Stimulated activated CD4-positive, alpha-beta T cell treated with anti-CD3 and anti-CD28 coated beads, Interleukin-1b, Interleukin-23, amount 100 ng/mL, for 48 hours (primary cell): ENCODE measurements at places on chromosomes 12 and 14.

DNA sequence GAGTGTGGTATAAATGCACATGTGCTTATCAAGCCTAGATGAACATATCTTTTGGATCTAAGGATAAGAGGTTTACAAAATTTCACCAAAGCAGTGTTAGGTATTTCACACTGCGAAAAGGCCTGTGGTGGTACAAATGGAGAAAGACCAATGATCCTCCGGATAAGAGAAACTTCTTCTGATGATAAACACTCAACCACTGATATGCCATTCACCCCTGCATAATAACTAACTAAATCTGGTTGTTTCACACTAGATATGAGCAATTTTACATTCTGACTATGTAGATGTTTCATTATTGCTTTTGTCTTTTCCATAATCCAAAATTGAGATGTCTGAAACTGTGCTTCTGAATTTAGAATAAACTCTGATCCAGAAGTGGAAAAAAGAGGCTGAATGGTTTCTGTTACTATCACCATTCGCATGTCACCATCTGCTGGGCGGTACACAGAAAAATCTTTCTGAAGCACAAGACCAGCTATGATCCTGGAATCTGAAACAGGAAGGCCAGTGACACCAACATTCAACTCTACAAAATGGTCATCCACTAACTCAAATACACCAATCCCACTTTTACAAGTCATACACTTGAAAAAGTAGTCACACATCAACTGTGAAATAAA, 1.3 kb downstream of the BBS10 start:
- peak; percentile 33 for DNase-seq

DNA sequence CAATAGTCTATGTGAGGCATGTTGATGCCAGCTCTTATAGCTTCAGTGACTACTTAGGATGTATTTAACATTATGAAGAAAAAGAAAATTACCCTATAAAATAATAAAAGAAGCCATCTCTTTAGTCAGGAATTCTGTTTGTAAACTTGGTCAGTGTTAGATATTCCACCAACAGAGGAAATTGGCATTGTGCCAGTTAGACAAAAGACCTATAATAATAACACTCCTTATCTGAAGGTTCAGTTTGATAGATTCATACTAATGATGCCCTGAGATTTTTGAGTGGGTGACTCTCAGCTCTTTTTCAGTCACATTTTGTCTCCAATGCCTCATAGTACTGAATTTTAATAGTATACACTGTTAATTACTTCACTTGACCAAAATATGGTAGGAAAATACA, 6.6 kb downstream of the SYT10 start:
- DNase-seq, result no peak

DNA sequence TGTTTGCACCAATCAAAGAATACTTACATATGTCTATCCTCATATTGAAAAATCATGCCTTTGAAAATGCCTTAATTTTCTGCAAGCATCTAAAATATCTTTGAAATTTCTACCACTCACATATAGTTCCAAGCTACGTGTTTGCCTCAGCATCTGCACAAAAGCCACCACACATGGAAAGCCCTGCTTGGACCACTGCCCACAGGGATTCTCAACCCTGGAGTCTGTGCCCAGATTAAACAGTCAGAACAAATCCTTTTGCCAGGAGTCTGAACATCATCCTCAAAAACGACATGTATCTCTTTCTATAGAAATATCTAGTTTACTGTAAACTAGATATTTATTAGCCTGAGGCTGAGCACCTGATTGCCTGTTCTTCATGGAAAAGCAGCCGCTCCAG, 32.6 kb downstream of the ARMH4 start:
- DNase-seq, result no peak

DNA sequence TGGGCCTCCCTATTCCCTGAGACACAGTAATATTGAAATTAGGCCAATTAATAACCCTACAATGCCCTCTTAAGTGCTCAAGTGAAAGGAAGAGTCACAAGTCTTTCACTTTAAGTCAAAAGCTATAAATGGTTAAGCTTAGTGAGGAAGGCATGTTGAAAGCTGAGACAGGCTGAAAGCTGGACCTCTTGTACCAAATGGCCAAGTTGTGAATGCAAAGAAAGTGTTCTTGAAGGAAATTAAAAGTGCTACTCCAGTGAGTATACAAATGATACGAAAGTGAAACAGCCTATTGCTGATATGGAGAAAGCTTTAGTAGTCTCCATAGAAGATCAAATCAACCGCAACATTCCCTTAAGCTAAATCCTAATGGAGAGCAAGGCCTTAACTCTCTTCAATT, 140.8 kb downstream of the PTCSC3 start:
- DNase-seq, result no peak

DNA sequence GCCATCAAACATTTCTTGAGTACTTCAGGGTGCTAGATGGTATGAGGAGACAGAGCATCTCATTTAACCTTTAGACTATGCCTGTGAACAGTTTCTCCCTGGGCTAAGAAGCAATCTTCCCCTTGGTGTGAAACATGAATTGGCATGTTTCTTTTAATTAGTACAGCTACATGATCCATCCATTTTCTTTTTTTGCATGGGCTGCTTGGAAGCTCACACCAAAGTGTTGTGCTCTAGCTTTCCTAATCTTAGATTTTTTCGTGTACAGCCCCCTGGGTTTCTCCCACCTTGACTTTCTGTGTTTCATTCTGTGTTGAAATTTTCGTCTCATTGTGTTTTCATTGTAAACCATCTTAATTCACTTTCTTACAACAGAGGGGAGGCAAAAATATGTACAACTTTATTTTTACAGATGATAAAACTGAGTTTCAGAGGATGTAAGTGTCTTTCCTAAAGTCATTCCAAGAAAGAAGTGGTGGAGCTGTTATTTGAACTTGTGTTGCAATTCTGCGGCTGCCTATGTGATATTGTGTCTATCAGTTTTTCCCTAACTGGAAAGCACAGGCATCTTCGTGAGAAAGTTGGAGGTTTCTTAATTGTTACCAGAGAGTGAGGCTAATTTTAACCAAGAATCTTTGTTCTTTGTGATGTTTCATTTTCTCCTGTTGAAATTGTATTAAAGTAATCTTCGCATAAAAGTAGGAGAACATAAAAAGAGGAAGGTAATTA, 64.5 kb downstream of the DAAM1 start:
- DNase-seq, result no peak

- DNase-seq, result no peak
Observed at GRCh38 chr14:22184830-22185168, 404.2 kb downstream of the DAD1 start.

GRCh38 chr12:78888568-78888967, 24.0 kb downstream of the SYT1 start:
- DNase-seq, result no peak

- no peak for DNase-seq
Observed at GRCh38 chr14:91607322-91608047, 97.4 kb upstream of the PPP4R3A start.

- DNase-seq, result peak; percentile 15
Observed at GRCh38 chr14:23300687-23301223, 1.9 kb downstream of the PPP1R3E start.

DNA sequence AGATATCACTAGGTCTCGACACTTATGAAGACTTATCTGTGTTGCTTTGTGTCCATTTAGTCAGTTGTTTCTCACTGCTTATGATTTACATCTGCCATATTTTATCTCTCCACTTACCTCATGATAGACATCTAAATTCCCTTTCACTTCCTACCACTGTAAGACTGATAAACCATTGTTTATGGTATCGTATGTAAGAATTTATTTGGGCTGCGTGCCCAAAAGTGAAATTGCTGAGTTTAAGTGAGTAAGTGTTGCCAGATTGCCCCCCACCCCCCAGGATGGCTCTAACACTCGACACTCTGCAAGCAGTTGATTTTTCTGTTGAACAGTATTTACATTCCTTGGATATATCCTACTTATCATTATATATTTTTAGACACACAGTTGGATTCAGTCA, 69.9 kb upstream of the MON2 start:
- DNase-seq, result no peak
